ENCODE measurements at places on chromosomes 1 and 21. TPM values are rescaled to one million over a fixed set of nuclear protein-coding genes. Genes with fewer than 3 reads are reported as not detected.
A peak's percentile ranks its signal among the peaks of the same experiment; 100 is the strongest.

DNA sequence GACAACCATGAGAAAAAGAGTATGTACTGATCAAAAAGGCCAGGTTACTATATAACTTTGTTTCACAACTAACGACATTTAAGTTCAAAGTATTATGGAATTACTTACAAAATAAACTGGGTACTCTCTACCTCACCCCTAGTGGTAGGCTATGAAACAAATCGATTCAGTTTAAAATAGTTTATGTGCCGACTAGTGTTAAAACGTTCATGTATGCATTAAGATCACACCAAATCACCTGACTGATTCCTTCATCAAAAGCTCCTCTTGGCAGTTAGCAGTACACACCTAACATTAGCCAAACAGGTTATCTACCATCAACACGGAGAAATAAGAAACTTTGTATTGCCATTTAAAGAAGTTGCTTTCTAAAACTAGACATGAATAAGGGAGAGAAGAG, 137.1 kb downstream of the AKT3 start:
- no peak for DNase-seq

DNA sequence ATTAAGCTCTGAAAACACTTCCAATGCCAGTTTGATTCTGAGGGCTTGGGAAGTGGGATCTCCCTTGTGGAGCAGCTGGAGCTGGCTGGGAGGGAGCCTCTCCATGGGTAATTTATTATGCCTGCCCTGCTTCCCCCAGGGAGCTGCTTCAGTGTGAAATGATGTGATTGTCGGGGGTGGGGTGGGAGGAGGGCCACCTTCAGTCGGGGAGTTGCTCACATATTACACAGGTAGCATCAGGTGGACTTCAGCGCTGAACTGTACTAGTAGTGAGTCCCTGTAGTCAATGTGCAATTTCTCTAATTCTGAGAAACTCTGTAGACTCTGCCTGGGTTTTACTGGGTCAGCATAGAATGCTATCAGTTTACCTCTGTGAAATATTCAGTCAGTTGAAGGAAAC, 12.8 kb downstream of the PLA2G2E start:
- no peak for DNase-seq

GRCh38 chr1:30522031-30523004, 201.1 kb downstream of the MATN1 start:
- peak; percentile 73 for DNase-seq

The ZBTB8B gene
- not detected for total RNA-seq

The SPRR2B gene
- total RNA-seq, result not detected

The CYP4A22 gene
- total RNA-seq, result not detected
